ENCODE measurements at places on chromosomes 4 and X.

- DNase-seq = no peak
Measured at GRCh38 chr4:56185901-56186300, 201.4 kb downstream of the AASDH start.

GRCh38 chr4:24763631-24764297 is 31.6 kb upstream of the SOD3 start:
- DNase-seq = peak; percentile 53

GRCh38 chr4:1242506-1243450 is 6.2 kb downstream of the CTBP1 start:
- DNase-seq = no peak

DNA sequence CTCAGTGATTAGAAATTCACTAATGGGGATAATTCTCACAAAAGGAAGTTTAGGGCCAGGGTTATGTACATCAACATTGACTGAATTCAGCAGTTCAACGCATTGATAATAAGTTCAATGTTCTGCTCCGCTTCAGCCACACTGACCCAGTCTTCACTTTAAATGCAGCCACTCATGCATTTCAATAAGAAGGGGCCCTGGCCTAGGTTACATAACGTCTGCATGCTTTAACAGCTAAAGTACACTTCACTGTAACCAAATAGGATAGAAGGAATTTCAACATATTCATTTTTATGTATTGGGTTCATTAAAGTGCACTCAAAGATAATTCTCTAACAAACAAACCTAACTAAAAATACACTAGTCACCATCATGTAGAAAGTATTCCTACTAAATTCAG is 12.8 kb upstream of the TSPAN7 start:
- DNase-seq = no peak

DNA sequence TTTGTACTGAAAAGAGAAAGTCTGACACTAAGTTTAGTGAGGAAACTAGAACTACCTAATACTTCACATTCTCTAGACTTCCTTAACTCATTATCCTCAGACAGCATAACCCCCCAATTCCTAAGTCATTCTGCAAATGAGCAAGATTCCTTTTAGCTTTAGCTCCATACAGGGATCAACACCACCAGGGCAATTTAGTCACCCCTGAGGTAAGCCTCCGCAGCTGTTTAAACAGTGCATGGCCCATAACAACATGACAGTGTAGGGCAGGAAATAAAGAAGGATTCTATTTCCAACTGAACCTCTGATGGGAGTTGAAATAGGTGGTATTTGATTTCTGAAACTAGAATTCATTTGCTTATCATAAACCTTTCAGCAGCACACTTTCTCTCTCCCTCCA is 112.8 kb upstream of the DKK2 start:
- DNase-seq = peak; percentile 11

DNA sequence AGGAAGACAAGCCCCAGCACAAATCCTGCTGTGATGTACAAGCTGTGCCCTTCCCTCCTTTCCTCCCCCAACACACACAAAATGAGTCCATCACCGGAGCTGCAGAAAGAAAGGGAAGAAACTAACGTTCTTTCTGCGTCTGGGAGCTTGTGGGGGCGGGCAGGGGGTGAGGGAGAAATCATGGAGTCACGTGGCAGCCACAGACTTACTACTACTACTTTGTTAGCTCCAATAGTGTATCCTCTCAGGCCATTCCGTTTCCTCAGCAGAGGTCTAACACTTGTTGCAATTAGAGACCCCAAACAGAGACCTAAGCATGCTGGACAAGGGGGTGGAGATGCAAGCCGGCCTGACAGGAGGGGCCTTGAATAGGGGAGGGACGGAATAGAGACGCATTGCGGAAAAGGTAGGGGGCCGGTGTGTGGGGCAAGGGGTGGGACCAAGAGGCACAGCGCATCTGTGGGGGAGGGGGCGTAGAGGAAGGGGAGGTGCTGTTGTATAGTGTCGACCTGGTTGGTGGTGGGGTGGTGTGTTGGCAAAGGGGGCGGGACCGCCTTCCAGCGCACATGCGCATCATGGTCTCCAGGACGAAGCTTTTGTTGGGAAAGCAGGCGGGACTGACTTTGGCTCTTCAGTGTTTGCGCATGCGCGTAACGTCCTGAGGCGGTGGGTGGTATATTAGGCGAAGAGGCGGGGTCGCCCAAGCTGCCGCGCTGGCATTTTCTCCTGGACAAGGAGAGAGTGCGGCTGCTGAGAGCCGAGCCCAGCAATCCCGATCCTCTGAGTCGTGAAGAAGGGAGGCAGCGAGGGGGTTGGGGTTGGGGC is at the start of gene MAGED1:
TSS of gene MAGED1 (plus strand) at position 703 of the 825 bp plus-strand sequence. CDS start 682 bp downstream, outside the sequence.
- DNase-seq = peak; percentile 93

- peak; percentile 12 for DNase-seq
Measured at GRCh38 chrX:130704053-130705038, 198.7 kb downstream of the ENOX2 start.

- peak; percentile 57 for DNase-seq
Measured at GRCh38 chr4:128107766-128108165, 46.7 kb downstream of the LARP1B start.

- peak; percentile 42 for DNase-seq
Measured at GRCh38 chr4:89640620-89641366, 196.2 kb downstream of the SNCA start.

- DNase-seq = no peak
Measured at GRCh38 chr4:61301271-61301670, 101.1 kb downstream of the ADGRL3 start.

- no peak for DNase-seq
Measured at GRCh38 chr4:43126595-43126994, 234.1 kb downstream of the GRXCR1 start.

GRCh38 chrX:14832151-14832550 is 40.7 kb downstream of the FANCB start:
- peak; percentile 56 for DNase-seq

GRCh38 chr4:168558599-168558998 is 61.7 kb downstream of the PALLD start:
- peak; percentile 28 for DNase-seq

GRCh38 chrX:105347373-105347772 is 126.9 kb upstream of the TEX13A start:
- no peak for DNase-seq

DNA sequence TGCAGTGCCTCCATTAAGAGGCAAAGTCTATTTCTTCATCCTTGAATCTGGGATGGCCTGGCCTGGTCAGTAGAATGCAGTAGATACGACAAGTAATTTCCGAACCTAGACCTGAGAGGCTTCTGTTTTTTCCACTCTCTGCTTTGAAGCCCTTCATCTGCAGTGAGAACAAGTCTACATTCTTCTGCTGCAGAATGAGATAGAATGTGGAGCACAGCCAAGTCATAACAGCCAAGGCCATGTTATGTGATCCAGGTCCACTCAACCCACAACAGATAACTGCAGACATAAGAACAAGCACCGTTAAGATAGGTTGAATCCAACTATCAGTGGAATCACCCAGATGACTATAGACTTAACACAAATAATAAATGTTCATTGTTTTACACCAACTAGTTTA is 1297.7 kb downstream of the C4orf33 start:
- peak; percentile 88 for DNase-seq

DNA sequence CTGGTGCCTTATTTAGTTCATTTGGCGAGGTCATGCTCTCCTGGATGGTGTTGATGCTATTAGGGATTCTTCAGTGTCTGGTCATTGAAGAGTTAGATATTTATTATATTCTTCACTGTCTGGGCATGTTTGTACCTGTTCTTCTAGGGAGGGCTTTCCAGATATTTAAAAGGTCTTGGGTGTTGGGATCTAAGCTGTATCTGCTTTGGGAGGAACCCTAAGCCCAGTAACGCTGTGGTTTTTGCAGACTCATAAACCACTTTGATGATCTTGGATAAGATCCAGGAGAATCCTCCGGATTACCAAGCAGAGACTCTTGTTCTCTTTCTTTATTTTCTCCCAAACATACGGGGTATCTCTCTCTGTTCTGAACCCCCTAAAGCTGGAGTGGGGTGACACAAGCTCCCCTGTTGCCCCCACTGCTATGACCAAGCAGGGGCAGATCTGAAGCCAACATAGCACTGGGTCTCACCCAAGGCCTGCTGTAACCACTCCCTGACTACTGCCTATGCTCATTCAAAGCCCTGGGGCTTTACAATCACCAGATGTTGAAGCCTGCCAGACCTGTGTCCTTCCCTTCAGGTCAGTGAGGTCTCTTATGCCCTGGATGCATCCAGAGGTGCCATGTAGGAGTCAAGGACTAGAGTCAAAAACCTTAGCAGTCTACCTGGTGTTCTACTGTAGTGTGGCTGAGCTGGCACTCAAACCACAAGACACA is 187.6 kb downstream of the GUCY2F start:
- DNase-seq = peak; percentile 38

DNA sequence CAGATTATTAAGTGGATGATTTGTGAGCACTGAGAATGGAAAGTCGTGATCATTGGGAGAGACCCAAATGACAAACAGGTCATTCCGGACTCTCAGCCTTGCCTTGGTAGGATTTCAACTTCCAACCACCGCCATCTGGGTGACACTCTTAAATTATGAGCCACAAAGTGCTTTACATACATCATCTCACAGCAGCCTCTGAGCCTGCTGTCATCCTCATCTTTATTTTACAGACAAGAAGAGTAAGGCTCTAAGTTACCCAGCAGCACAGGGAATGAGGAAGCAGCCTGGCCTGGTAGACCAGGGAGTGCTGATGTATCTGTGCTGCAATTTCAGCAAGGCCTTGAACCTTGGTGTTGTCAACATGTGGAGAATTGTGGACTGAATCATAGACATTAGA is 105.8 kb upstream of the TRIM2 start:
- no peak for DNase-seq

- DNase-seq = no peak
Measured at GRCh38 chr4:113822555-113823290, 61.2 kb upstream of the CAMK2D start.

- DNase-seq = no peak
Measured at GRCh38 chr4:172061204-172061603, 248.0 kb downstream of the GALNTL6 start.

- DNase-seq = peak; percentile 47
Measured at GRCh38 chrX:34381241-34381640, 249.1 kb upstream of the FAM47A start.

DNA sequence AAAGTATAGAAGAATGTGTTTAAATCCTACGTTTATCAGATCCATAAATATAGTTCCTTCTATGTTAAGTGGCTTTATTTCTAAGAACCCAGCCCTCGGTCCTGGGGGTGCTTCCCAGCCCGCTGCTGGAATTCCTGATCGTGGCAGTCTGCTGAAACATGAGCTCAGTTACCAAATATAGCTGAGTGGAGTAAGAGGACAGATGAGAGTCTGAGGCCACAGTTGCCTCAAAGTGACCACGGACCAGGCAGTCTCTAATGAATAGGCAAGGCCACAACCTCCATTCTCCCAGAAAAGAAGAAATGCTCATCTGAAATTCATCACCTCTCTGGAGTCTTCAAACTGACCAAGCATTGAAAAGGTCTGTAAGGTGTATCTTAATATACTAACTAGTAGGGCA is at the start of gene PALLD:
TSS of gene PALLD (plus strand) at position 219 of the 400 bp plus-strand sequence.
- DNase-seq = peak; percentile 80

- DNase-seq = no peak
Measured at GRCh38 chr4:7089213-7089986, 21.5 kb upstream of the GRPEL1 start.

GRCh38 chrX:133698298-133698697 is 283.0 kb upstream of the GPC4 start:
- DNase-seq = peak; percentile 35

- DNase-seq = no peak
Measured at GRCh38 chr4:138225477-138225876, 16.7 kb downstream of the SLC7A11 start.

- DNase-seq = no peak
Measured at GRCh38 chr4:92399032-92399431, 95.3 kb downstream of the GRID2 start.

GRCh38 chr4:150720973-150721518 is 139.1 kb downstream of the MAB21L2 start:
- DNase-seq = no peak

GRCh38 chr4:79907001-79907400 is 166.0 kb downstream of the ANTXR2 start:
- DNase-seq = no peak

DNA sequence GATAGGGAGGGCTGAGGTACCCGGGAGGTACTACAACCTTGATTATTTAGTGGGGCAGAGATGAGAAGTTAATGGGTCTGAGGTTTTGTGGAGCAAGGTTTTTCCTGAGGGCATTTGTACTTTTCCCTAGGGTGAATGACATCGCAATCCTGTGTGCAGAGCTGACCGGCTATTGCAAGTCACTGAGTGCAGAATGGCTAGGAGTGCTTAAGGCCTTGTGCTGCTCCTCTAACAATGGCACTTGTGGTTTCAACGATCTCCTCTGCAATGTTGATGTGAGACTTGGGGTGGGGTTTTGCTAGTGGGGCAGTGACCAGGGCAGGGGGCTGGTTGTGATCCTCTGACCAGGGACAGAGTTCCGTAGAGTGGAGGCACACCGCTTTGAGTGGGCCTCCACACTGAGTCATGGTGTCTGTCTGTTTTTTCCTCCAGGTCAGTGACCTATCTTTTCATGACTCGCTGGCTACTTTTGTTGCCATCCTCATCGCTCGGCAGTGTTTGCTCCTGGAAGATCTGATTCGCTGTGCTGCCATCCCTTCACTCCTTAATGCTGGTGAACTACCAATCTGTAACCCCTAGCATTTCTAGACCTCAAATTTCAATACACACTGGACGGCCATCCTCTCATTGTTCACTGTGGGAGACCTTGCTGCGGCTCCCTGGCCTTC is 9.9 kb downstream of the MED12 start:
- no peak for DNase-seq

DNA sequence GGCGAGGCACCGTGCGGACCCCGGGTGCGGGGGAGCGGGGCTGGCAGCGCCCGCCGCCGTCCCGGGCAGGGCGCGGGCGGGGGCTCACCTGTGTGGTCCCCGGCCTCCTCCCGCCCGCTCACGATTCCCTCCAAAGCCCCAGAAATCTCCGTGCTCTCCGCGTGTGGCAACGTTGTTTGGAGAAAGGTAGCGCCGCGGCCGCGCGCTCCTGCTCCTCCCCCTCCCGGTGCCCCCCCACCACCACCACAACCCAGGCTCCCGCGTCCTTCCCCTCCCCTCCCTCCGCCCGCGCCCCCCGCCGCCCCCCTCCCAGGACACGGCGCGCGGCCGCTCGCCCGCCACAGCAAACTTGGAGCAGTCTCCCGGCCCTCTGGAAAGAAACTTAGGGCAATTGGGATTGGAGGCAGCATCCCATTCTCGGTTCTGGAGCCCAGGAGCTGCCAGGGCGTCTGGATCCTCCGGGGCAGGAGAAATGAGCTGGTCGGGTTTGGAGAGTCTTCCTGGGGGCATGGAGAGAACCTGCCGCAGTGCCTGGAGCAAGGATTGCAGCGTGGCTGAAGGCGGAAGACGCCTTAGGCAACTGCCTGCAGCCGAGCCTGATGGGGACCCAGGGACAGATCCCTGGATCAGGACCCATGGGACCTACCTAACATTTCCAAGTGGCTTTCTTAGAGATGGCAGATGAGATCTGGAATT is 855 bp downstream of the KLF3 start:
- no peak for DNase-seq

- DNase-seq = no peak
Measured at GRCh38 chr4:55247521-55247920, 98.5 kb upstream of the SRD5A3 start.

All from brain microvascular endothelial cell (primary cell).